ENCODE measurements at places on chromosomes 2 and 18.

GRCh38 chr18:2894841-2895370, 48.1 kb downstream of the EMILIN2 start:
- no peak for DNase-seq

GRCh38 chr2:186559370-186559769, 30.5 kb upstream of the ITGAV start:
- no peak for DNase-seq

DNA sequence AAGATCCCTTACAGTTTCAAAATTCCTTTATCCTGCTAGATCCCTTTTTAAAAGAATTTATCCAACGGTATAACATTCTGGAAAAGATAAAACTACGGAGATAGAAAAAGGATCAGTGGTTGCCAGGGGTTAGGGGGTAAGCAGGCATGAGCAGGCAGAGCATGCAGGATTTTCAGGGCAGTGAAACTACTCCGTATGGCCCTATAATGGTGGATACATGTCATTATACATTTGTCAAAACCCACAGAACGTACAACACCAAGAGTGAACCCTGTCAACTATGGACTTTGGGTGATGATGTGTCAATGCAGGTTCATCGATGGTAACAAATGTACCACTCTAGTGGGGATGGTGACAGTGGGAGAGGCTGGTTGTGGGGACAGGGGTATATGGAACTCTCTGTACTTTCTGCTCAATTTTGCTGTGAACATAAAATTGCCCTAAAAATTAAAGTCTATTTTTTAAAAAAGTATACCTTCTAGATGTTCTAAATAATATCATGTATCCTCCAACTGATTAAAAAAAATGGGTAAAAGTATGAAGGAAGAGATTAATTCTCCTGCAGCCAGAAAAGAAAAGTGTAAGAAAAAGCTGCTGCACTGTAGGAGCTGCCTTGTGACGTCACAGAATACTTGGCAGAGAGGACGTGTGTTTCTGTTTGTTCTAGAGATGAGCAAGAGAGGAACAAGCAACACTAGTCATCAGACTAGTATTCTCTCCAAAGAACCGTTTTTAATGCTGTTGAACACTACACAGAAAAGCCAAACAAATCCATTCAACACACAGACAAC, 23.6 kb downstream of the ANKRD44 start:
- DNase-seq = no peak

GRCh38 chr2:76667821-76668271, 854.3 kb downstream of the LRRTM4 start:
- DNase-seq = no peak

DNA sequence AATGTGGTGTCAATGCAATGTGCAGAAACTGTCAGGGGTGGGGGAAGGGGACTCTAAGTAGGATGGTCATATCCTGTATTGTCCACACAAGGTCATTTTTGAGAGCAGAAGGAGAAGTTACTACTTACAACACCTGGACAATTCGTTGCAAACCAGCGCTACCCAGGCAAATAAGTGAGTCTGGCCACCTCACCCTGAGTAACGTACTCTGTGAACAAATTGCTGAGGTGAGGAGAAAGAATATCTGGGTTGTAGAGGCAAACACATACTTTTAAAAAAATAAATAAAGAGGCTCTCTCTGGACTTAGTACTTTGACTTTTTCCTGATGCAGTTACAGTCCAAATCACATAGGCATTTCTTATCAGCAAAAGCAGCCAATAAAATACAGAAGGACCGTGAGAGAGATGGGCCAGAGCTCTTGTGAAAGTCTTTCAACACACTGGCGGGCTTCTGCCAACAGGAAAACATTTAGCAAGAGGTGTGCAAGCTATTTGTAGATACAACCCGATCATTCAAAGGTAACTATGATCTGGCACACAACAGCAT, 268.2 kb upstream of the ID2 start:
- DNase-seq = no peak

DNA sequence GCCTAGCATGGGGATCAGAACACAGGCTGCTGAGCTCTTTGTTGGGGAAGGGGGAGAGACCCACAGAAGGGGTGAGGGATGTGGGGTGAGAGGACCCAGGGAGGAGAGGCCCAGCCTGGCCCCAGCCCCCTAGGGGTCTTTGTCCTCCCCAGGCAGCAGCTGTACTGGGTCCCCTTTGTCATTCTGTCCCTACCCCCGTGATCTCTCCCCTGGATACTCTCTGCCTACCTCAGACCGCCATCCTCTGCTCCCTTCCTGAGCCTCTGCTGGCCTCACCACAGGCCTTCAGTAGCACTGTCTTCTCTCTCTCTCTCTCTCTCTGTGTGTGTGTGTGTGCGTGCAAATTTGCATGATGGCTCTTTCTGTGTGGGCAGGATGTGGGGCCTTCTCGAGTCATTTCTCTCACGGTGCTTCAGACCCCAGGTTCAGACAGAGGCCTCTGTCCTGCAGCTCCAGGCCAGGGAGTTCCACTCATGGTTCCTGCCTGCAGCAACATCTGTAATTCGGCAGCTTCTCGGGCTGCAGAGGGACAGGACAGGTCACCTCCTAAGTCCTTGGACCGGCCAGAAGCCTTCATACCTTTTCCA, 1.4 kb downstream of the PSD4 start:
- DNase-seq = no peak

GRCh38 chr2:159445307-159445706, 158.8 kb upstream of the WDSUB1 start:
- DNase-seq = no peak

DNA sequence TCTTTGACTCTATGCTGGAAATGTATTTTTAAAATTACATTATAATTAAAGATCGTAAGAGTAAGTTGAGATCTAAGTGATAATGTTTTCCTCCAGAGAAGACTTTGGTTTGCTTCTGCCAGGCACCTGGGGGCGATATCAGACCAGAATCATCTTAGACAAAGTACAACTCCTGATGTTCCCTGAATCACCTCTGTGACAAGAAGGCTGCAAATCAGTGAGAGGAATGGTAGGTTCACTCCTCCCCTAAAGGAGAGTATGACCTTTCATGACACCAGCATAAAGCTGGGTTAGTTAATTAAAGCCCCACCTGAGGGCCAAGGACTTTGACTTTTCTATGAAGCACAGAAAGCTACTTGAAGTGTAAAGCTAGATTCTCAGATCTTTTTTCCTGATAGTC, 114.4 kb upstream of the DTNA start:
- DNase-seq = no peak

GRCh38 chr2:118492335-118492734, 355.1 kb downstream of the EN1 start:
- no peak for DNase-seq

- no peak for DNase-seq
Observed at GRCh38 chr2:188181067-188181838, 110.4 kb upstream of the GULP1 start.

DNA sequence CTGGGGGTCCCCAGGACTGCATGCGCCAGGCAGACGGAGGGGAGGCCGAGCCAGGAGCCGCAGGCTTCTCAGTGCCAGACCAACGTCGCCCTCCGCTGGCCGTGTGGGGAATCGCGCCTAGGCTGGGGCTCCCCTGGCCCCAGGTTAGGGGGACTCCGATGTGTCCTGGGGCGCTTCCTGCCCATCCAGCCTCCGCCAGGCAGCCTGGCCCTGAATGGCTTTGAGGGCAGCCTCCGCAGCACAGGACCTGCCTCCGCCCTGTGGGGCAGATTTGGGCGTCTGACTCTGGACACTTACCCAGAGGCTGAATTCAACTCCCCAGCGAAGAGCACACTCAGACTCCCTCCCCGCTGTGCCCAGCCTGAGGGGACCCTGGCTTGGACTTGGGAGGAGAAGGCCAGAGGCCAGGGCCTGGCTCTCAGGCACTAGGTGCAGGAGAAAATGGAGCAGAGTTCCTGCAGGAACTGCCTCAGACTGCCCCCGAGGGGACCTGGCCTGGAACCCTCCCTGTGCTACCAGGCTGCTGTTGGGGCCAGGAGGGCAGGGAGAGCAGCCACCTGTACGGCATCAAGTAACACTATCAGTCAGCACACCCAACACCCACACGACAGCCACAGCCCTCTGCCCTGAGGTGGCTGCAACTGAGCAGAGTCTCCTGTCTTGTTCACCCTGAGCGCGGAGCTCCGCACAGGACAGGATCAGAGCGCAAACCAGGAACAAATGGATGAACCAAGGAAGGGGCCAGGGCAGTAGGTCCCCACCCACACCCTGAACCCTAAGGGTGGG, 597 bp upstream of the TEKT4 start:
- no peak for DNase-seq

DNA sequence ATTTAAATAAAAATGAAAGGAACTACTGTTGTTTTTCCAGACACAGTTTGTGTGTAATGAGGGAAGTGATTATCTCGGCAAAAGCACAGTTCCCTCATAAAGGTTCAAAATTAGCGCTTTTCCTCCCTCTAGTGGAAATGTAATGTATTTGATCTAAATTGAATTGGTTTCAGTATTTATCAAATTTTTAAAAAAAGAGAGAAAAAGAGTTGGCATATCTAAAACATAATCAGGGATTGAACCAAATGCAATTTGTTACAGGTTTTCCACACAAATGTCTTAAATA, 37.5 kb downstream of the CMPK2 start:
- DNase-seq = no peak

DNA sequence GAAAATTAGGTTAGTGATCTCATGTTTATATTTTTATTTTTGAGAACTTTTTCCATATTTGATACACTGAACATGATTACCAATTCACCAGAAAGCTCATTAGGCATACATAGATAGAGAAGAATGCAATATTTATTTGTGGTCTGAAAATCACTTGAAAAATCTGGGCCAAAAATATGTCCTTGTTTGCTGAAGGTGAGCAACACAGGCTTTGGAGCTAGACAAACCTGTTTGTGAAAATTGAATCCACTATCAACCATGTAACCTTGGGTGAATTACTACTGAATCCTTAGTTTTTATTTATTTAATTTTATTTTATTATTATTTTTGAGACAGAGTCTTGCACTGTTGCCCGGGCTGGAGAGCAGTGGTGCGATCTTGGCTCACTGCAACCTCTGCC, 46.5 kb upstream of the ZSWIM2 start:
- DNase-seq = no peak

GRCh38 chr2:200336980-200337615, 30.6 kb downstream of the SPATS2L start:
- no peak for DNase-seq

DNA sequence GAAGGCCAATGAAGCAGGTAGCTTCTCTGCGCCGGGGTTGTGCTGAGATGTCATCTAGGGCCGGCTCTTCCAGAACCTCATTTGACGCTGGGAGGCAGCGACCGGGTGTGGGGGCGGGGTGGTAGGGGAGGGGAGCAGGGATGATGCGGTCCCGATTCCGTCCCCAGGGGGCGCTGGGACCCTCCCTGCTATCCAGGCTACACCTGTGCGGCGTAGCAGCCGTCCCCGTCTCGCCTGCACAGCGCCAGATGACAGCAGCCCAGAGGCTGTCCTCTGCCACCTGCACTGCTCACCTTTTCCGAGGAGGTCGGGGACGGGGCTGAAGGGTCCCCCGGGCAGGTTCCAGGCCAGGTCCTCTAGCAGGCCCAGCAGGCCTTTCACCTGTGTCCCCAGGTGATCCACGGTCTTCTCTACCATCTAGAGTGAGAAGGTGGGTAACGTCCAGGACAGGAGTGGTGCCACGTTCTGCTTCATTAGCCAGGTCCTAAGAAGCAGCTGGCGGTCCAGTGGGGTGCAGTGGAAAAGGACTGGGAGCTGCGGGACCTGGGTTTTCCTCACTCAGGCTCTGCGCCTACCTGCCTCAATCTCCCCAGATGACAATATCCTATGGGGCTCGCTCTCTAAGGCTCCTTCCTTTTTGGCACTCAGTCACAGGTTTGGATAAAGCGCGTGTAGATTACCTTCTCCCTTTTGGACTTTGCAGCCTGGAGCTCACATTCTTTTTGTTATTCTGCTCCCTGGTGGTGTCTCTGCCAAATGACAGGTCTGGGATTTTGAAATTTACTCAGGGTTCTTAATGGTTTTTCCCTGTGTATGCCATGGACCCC, 56.0 kb upstream of the RAB6C start:
- no peak for DNase-seq

DNA sequence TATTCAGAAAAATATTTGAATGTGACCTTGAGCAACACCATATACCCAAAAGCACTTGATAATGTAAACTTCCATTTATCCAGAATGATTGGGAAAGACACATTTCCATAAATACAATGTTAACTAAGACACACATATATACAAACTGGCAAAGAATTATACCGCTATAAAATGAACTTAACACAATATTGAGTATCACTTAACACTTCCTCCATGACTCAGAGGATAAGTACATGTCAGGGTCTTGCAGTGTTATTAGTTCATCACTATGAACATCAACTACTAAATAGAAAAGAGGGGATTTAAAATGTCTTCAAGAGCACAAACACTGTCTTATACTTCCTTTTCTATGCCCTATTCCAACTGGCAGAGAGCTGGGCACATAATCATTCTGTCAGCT, 18.6 kb downstream of the WDSUB1 start:
- no peak for DNase-seq

GRCh38 chr2:109236147-109236546, 107.1 kb downstream of the SH3RF3 start:
- no peak for DNase-seq

DNA sequence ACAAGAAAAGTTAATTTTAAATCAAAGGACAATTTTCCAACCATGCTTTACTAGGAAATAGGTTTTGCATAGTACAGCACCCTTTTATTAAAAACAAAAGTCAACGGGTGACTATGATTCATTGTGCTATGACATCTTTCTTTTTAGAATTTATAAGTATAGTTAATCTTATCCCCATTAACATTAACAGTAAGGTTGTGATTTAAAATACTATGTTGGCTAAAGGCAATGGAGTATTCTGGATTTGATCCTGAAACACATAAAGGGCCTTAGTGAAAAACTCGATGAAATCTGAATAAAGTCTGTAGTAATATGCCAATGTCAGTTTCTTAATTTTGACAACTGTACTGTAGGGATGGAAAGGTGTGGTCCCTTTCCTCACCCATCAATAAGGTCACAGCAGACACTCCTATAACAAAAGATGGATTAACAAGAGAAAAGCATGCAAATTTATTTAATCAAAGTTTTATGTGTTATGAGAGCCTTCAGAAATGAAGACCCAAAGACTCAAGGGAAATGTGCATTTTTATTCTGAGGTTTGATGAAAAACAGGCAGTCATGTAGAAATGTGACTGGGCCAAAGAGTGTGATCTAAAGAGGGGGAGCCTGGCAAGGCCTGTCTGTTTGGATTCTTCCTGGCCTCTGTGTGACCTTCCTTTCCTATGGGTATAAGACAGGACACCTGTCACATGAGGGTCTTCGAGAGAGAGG, 731.4 kb downstream of the TSN start:
- no peak for DNase-seq

DNA sequence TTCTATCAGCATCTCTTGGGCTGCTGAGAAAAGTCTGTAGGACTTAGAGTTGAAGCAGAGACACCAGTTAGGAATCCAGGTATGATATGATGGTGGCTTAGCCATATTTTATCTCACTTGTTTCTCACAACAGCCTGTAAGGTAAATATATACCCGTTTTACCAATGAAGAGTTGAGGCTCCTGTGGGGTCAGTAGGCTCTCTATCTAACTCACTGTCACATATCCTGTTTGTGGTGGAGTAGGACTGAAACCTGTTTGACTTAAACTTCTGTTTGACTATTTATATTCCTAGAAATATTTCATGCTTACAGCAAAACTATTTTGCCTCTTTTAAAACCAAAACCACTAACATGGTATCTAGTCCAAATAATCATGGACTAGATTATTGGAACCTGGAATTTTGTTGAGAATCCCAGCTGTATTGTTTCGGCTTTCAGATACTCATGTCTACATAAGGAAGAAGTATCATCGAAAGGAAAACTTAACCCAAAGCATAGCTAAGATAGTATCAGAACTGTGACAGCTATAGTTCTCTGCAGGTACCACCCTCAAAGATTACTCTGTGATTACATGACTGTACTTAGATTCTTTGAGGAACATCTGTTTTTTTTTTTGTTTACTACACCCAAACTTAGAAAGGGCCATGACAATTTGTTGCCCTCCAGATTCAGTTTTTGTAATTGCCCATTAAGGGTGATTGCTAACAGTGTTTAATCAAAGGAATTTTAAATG, 216.1 kb upstream of the THUMPD2 start:
- DNase-seq = no peak
